ENCODE measurements at places on chromosomes 6 and 20. TPM values are rescaled to one million over a fixed set of nuclear protein-coding genes. Genes with fewer than 3 reads are reported as not detected.

GRCh38 chr6:35451354-35452182 lies 570 bp upstream of the FANCE start:
- peak overlapping the region; percentile 30 for H3K27ac ChIP-seq
- H3K27me3 ChIP-seq: no peaks in the 10 kb centered on the region
- no peaks in the 10 kb centered on the region for H3K4me1 ChIP-seq

DNA sequence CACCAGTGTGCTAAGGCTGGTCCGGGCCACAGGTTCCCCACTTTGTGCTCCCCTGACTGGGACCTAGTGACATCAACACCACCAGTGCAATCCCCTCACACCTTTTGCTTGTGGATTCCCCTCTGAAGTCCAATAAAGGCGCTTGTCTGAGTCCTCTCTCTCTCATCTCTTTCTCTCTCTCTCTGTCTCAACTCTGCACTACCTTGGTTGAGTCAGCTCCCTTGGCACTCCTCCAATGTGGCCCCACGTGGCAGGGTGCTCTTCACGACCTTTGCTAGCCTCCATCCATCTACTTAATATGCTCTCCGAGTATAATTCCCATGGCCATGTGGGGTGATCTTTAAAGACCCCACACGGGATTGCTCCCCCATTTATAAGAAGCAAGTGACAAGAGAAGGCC lies 385.0 kb downstream of the CD83 start:
- no peaks in the 10 kb centered on the region for H3K36me3 ChIP-seq
- no peak overlapping the region for H3K4me3 ChIP-seq

- H3K36me3 ChIP-seq: no peaks in the 10 kb centered on the region
- no peak overlapping the region for H3K27ac ChIP-seq
- H3K27me3 ChIP-seq: no peaks in the 10 kb centered on the region
- no peak for DNase-seq
These were observed 42.9 kb downstream of the ARHGAP18 start for GRCh38 chr6:129667034-129667433.

DNA sequence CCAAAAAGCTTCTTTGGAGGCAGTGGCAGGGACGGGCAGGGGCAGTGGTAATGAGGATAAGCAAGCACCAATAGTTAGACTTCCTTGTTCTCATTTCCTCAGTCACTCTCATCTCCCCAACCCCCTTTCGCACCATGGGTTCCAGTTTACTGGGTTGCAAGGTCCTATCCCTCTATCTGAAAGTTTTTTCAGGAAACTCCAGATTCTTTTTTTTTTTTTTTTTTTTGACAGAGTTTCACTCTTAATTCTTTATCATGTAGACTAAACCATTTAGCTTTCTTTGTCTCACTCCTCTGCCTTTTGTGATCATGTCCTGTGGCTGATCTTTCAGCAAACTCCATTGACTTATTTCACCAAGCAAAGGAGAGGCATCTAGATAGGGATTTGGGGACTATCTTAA lies 51.4 kb upstream of the GMDS start:
- H3K4me1 ChIP-seq: no peaks in the 10 kb centered on the region
- H3K27me3 ChIP-seq: no peaks in the 10 kb centered on the region
- no peak overlapping the region for H3K4me3 ChIP-seq
- no peaks in the 10 kb centered on the region for H3K36me3 ChIP-seq
- H3K27ac ChIP-seq: no peak overlapping the region
- DNase-seq: no peak

- H3K36me3 ChIP-seq: no peaks in the 10 kb centered on the region
- H3K4me1 ChIP-seq: no peaks in the 10 kb centered on the region
- H3K27ac ChIP-seq: no peak overlapping the region
- no peaks in the 10 kb centered on the region for H3K27me3 ChIP-seq
These were observed 182.5 kb downstream of the GMPR start for GRCh38 chr6:16420715-16421461.

DNA sequence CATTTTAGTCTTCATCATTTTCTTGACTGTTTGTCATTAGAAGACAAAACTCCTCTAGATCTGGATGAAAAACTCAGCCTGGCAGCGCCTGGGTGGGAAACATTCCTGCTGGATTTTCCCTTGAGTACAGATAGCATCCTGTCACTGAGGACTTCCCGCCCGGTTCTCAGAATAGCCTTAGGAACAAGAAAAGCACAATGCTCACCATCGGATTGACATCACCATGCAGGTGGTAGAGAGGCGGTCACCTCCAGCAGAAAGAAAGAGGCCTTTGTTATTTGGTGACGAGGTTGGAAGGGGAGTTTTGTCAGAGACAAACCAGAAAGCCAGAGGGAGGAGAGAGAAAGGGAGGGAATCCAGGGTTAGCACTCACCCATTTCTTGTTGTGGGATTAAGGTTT lies 39.8 kb downstream of the KIF25 start:
- H3K4me1 ChIP-seq: no peaks in the 10 kb centered on the region
- H3K36me3 ChIP-seq: no peaks in the 10 kb centered on the region
- peak overlapping the region; percentile 88 for H3K27ac ChIP-seq
- DNase-seq: no peak

GRCh38 chr6:96786336-96786735 lies 50.9 kb downstream of the GPR63 start:
- H3K4me3 ChIP-seq: no peak overlapping the region
- no peaks in the 10 kb centered on the region for H3K36me3 ChIP-seq
- H3K27ac ChIP-seq: no peak overlapping the region

DNA sequence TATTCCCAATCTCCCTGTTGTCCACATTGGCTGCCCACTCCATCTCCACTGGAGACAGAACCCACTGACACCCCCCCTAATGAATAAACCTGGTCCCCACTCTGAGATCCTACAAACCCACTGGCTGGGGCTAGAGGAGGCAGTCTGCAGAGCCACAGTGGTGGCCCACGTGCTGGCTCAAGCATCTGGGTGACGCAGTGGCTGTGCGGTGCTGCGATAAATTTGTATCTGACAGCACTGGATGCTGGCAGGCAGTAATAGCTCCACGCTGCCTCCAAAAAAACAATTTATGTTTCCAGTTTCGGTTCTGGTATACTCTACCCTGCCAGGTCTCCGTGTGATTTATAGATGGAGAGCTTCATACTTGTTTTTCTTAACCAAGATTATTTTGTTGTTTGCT lies 87.1 kb upstream of the SYNDIG1 start:
- no peak overlapping the region for H3K27ac ChIP-seq
- DNase-seq: no peak
- no peaks in the 10 kb centered on the region for H3K4me1 ChIP-seq
- H3K27me3 ChIP-seq: no peaks in the 10 kb centered on the region
- H3K36me3 ChIP-seq: no peaks in the 10 kb centered on the region

- H3K4me1 ChIP-seq: peaks cover 6% of the 10 kb centered on the region
- peak overlapping the region; percentile 75 for H3K27ac ChIP-seq
- no peaks in the 10 kb centered on the region for H3K27me3 ChIP-seq
- no peak overlapping the region for H3K4me3 ChIP-seq
- no peaks in the 10 kb centered on the region for H3K36me3 ChIP-seq
These were observed 499.3 kb downstream of the CDKAL1 start for GRCh38 chr6:21033575-21034026.

Gene LY6G6D
- total RNA-seq: not detected

Gene CBLN4
- not detected for total RNA-seq

Measured in breast epithelium (tissue), 4 donors.